Heart right ventricle (tissue), 16 donors: ENCODE measurements at places on chromosomes 4 and X. TPM values are rescaled to one million over a fixed set of nuclear protein-coding genes. Genes with fewer than 3 reads are reported as not detected.

Gene MANBA
- total RNA-seq: 17.9 TPM

Gene FAM236B
- total RNA-seq: not detected

Gene PABPC4L
- 1.1 TPM for total RNA-seq

DNA sequence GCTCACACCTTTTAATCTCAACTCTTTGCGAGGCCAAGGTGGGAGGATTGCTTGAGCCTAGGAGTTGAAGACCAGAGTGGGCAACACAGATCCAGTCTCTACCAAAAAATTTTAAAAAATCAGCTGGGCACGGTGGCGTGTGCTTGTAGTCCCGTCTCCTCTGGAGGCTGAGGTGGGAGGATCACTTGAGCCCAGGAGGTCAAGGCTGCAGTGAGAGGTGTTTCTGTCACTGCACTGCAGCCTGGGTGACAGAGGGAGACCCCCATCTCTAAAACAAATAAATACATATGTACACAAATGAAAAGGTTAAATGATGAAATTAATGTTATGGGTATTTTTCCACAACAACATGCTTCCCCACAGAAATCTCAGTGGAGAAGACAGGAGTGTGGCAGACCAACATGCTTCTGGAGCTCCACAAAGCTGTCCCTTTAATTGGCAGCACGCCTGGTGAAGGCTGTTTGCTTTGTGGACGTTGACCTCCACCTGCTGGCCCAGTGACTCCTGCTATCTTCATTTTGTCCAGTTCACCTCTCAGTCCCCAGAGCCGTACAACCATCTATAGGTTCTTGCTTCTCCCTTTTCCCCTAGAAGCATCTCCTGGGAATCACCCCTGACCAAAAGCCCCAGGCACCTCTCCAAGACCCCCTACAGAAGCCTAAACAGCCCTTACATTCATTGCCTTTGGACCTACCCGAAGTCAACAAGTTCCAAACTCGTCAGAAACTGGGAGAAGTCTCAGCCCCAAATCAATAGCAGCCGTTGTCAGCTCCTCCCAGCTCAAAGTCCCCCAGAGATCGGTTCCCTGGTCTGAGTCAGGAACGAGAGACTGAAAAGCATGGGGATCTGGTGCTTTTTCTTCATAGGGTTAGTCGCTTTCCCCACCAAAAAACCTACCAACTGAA, 36.4 kb upstream of the CD99 start:
- H3K4me1 ChIP-seq: no peaks in the 10 kb centered on the region
- H3K27me3 ChIP-seq: no peaks in the 10 kb centered on the region
- no peak overlapping the region for H3K27ac ChIP-seq

DNA sequence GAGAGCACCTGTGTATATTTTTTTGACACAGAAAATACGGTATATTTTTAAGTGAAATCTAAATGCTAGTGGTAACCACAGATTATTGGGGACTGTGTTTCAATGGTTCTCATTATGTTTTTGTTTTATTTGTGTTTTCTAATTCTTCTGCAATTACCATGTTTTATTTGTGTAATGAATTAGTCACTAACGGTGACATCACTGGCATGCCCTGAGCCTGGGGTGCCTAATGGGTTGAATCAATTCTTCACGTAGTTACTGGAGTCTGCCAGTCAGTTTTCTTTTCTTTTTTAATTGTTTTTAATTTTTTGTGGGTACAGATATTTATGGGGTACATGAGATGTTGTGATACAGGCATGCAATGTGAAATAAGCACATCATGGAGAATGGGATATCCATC, 168.8 kb downstream of the RELL1 start:
- H3K36me3 ChIP-seq: no peaks in the 10 kb centered on the region
- H3K4me3 ChIP-seq: no peak overlapping the region
- DNase-seq: no peak
- no peaks in the 10 kb centered on the region for H3K27me3 ChIP-seq
- no peaks in the 10 kb centered on the region for H3K4me1 ChIP-seq
- no peak overlapping the region for H3K27ac ChIP-seq

DNA sequence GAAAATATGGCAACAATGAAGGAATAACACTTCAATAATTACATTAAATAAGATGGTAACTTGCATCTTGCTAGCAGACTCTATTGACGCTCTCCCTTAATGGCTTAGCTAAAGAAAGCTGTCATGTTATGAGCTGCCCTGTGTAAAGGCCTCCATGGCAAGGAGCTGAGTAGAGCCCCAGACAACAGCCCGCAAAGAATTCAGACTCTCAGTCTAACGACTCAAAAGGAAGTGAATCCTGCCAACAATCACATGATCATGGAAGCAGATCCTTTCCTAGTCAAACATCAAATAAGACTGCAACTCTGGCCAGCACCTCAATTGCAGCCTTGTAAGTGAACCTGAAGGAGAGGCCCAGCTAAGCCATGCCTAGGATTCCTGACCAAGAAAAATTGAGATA, 157.6 kb downstream of the MAB21L2 start:
- H3K27ac ChIP-seq: no peak overlapping the region
- H3K4me3 ChIP-seq: no peak overlapping the region
- no peaks in the 10 kb centered on the region for H3K27me3 ChIP-seq
- H3K4me1 ChIP-seq: no peaks in the 10 kb centered on the region

GRCh38 chrX:148933881-148934280, 433.5 kb downstream of the AFF2 start:
- H3K4me1 ChIP-seq: no peaks in the 10 kb centered on the region
- no peak for DNase-seq
- no peak overlapping the region for H3K4me3 ChIP-seq
- H3K36me3 ChIP-seq: no peaks in the 10 kb centered on the region
- no peaks in the 10 kb centered on the region for H3K27me3 ChIP-seq

DNA sequence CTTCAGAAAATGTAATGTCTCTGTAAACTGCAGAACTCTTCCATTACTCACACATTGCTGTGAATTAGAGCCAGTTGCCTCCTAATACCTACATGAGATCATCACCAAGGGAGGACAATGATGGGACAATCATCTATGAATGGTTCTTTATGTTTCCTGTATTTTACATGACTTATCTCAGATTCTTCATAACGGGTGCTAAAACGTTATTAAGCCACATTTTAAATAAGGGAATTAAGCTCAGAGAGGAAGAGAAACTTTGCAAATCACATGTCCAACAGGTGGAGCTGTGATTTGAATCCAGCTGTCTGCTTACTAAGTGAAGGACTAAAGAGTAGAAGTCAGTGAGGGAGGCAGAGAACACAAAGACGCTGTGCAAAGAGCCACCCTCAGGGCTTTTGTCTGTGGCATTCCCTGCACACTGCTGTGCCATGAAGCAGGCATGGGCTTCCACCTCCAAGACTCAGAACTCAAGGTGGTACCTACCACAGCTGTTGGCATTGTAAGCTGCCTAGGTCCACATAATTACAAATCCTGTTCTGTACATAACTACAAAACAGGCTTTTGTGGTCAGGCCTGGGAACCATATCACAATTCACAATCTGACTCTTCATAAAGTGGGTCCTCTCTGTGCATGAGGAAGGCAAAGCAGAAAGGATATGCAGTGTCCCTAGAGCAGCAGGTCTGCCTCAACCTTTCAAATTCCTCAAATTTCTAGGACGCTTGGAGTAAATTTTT, 12.8 kb downstream of the TBC1D9 start:
- no peaks in the 10 kb centered on the region for H3K36me3 ChIP-seq
- H3K27ac ChIP-seq: peak overlapping the region; percentile 37
- no peak overlapping the region for H3K4me3 ChIP-seq
- no peaks in the 10 kb centered on the region for H3K27me3 ChIP-seq
- DNase-seq: no peak

DNA sequence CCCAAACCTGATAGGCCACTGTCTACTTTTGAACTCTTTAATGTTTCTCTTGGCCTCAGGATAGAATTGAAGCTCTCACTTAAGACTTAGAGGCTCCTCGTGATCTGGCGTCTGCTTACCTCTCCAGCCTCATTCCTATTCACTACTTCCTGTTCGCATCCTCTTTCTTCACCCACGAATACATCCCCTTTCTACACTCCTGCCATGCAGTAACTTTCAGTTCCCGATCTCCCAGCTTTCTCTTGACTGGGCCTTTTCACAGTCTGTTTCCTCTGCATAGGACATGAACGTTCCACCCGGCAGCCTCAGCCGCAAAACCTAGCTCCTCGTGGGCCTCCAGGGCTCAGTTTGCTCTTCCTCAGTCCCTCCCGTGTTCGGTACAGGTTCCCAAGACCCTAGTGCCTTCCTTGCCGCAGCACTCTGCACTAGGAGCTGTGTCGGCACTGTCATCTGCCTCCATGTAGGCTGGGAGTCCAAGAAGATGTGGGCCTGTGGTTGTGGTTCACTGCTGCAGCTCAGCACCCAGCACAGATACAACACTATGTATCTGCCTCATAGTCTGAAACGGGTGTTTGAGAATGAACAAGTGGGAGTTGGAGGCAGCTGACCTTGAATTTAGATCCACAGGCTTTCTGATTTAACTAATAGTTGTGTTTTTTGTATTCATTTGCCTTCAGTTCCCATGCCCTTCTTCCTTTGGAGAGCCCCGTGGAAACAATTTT, 15.8 kb downstream of the RPL39 start:
- peaks cover 8% of the 10 kb centered on the region for H3K4me1 ChIP-seq
- H3K4me3 ChIP-seq: no peak overlapping the region
- DNase-seq: no peak
- no peaks in the 10 kb centered on the region for H3K27me3 ChIP-seq

GRCh38 chrX:153379508-153379907, 21.6 kb downstream of the PNMA6E start:
- H3K4me1 ChIP-seq: peaks cover 4% of the 10 kb centered on the region
- H3K4me3 ChIP-seq: no peak overlapping the region
- no peak overlapping the region for H3K27ac ChIP-seq
- no peak for DNase-seq
- no peaks in the 10 kb centered on the region for H3K36me3 ChIP-seq

DNA sequence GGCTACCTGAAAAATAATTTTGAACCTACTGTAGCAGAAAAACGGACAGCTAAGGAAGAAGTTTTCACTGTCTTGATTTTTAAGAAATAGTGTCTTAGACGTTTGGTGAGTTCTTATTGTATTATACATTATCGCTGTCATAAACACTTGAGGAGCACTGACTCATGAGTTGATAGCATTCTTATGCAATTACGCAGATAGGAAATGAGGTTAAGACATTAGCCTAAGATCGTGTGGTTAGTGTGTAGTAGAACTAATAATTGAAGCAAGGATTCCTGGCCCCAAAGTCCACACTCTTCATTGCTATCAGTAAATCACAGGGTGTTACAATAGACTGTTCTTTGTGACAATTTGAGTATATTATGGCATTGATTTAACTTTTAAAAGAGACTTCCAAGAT, 238.1 kb downstream of the ARAP2 start:
- no peak overlapping the region for H3K27ac ChIP-seq
- no peak for DNase-seq
- H3K36me3 ChIP-seq: no peaks in the 10 kb centered on the region
- H3K4me1 ChIP-seq: no peaks in the 10 kb centered on the region
- no peak overlapping the region for H3K4me3 ChIP-seq

GRCh38 chr4:66204534-66205247, 534.4 kb upstream of the EPHA5 start:
- no peaks in the 10 kb centered on the region for H3K4me1 ChIP-seq
- no peaks in the 10 kb centered on the region for H3K36me3 ChIP-seq
- H3K4me3 ChIP-seq: no peak overlapping the region
- no peak overlapping the region for H3K27ac ChIP-seq
- H3K27me3 ChIP-seq: no peaks in the 10 kb centered on the region

- no peak overlapping the region for H3K27ac ChIP-seq
- no peaks in the 10 kb centered on the region for H3K36me3 ChIP-seq
- DNase-seq: no peak
- H3K27me3 ChIP-seq: no peaks in the 10 kb centered on the region
These were observed 30.4 kb downstream of the SMAD1 start for GRCh38 chr4:145511913-145512522.

- DNase-seq: no peak
- H3K27ac ChIP-seq: no peak overlapping the region
- H3K4me3 ChIP-seq: no peak overlapping the region
- H3K36me3 ChIP-seq: no peaks in the 10 kb centered on the region
- H3K4me1 ChIP-seq: peaks cover 16% of the 10 kb centered on the region
- no peaks in the 10 kb centered on the region for H3K27me3 ChIP-seq
These were observed 110.7 kb downstream of the ZNF827 start for GRCh38 chr4:145827885-145828284.

GRCh38 chr4:107987916-107988762, 1.6 kb upstream of the HADH start:
- no peaks in the 10 kb centered on the region for H3K27me3 ChIP-seq
- peaks cover 21% of the 10 kb centered on the region for H3K4me1 ChIP-seq
- peak overlapping the region; percentile 92 for H3K27ac ChIP-seq

DNA sequence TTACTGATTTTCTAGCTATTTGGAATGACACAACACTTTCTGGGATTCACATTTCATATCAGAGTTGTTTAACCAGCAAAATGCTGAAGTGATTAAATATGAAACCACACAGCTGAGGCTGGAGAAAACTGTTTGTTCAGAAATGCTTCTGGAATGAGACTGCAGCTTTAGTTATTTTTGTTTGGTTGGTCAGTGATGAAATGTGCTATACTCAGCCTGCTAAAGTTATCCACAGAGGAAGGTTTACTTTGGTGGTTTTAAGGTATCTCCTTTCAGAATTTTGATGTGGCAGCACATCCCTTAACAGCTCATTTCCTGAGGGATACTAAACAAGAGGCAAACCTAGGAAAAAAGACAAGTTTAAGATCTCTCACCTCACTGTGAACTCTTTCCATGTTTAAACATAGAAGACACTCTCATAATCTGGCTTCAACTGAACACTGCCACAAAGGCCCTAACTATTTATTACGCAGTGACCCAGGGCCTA, 106.6 kb upstream of the PDE5A start:
- H3K4me3 ChIP-seq: no peak overlapping the region
- H3K36me3 ChIP-seq: no peaks in the 10 kb centered on the region
- peaks cover 68% of the 10 kb centered on the region for H3K4me1 ChIP-seq
- peak overlapping the region; percentile 67 for H3K27ac ChIP-seq

- H3K4me1 ChIP-seq: no peaks in the 10 kb centered on the region
- no peak for DNase-seq
- H3K27ac ChIP-seq: no peak overlapping the region
- H3K27me3 ChIP-seq: no peaks in the 10 kb centered on the region
- no peaks in the 10 kb centered on the region for H3K36me3 ChIP-seq
- no peak overlapping the region for H3K4me3 ChIP-seq
These were observed 12.0 kb downstream of the BST1 start for GRCh38 chr4:15714646-15715435.

DNA sequence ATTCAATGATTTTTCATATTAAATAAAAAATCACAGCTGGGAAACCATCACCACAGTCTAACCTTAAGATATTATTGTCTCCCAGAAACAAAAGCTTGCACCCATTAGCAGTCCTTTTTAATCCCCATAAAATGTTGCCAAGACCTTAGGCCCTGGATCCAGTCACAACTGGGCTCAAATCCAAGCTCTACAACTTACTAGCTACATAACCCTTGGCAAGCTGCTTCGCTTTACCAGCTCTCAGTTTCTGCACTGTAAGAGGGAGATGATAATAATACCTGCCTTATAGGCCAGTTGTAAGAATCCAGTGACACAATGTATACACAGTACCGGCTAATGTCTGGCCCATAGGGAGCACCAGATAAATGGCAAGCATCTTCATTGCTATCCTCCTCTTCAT, 400.9 kb upstream of the FGF13 start:
- H3K27me3 ChIP-seq: peaks cover 11% of the 10 kb centered on the region
- H3K27ac ChIP-seq: no peak overlapping the region
